ENCODE measurements at places on chromosomes 6 and 20.

DNA sequence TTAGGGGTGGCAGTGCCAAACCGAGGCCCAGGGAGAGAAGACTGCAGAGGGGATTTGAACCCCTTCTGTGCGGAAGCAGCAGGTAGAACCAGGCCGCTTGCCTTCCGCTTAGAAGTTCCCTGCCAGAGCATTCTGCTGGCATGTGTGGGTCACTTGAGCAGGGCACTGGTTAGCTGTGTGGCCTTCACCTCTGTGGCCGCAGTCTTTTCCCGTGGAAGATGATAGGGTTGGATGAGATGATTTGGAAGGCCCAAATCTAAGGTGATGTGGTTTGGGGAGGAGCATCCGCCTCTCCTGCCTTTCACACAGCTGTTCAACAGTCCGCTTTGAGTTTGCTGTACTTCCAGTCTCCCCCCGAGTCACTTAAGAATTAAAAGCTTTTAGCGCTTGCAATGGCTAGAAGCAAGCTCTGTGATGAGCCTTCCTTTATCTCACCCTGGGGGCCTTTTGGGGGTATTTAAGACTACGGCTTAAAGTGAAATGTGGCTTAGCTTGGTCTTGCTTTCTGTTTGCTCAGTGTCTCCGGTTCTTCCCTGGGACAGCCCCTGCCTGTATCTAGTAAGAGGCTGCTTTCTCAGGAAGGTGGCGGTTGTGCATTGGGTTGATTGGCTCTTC is 743 bp downstream of the CMTR1 start:
- peak; percentile 37 for DNase-seq

GRCh38 chr6:11785774-11786579 is 7.4 kb upstream of the ADTRP start:
- no peak for DNase-seq

- no peak for DNase-seq
These were observed 54.2 kb downstream of the OPN5 start for GRCh38 chr6:47836046-47836445.

- DNase-seq: no peak
These were observed 66.8 kb downstream of the RIN2 start for GRCh38 chr20:19824861-19825260.

DNA sequence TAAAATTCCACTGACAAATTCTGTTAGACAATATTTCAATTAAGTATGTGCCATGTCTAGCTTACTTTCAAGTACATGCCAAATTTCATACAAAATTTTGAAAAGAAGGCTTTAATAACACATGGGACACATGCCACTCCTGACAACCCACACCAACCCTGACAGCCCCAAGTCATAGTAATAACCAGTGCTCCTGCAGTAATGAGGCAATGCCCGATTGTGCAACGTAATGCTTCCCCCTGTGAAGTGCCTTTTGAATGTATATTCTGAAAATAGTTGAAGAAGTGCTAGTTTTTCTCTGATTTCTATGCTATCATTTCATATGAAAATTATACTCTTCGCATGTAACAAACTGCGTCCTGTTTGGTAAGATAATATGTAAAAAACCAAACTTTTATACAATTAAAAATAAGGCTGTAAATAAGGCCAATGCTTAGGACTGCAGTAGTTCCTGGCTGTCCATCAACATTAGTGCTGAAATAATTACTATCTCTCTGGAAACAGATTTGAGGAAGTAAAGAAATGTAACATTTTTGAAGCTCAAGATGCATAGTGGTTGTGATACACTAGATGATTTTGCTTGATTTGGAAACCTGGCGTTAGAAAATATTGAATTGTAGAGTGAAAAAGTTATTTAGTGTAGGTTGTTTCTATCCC is 125.8 kb upstream of the BCLAF1 start:
- no peak for DNase-seq

GRCh38 chr6:12297363-12298016 is 7.3 kb downstream of the EDN1 start:
- DNase-seq: no peak

DNA sequence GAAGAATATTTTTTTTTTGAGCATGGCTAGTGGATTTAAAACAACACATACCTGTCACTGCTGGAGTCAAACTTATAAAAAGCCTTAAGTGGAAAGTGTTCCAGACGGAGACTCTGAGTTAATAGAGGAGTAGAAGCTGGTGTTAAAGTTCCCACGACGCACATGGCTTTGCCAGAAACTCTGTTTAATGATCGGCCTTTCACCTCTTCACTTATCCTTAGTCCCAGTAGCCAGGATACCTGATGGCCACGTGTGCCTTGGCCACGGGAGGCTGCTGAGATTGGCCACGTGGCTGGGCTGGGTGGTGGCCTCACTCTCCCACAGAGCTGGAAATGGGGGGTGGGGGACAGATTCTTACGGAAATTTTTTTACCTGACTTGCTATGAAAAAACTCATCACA is 333.1 kb downstream of the ZFAND3 start:
- DNase-seq: no peak

GRCh38 chr6:42690151-42690702 is 32.2 kb downstream of the PRPH2 start:
- no peak for DNase-seq

GRCh38 chr6:15423286-15423993 is 177.6 kb downstream of the JARID2 start:
- DNase-seq: no peak

DNA sequence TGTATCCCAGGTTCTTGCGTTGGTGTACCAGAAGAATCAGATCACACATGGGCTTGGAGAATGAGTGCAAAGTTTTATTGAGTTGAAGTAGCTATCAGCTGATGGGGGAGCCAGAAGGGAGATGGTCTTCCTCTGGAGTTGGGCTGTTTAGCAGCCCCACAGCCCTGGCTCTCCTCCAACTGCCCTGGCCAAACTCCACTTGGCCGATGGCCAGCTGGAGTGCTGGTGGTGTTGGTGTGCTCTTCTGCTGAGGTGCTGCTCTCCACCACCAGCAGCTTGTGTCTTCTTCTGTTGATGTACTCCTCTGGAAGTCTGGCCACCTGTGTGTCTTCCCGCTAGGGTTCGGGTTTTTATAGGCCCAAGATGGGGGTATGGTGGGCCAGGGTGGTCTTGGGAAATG is 172.8 kb downstream of the TINAG start:
- DNase-seq: no peak

- DNase-seq: no peak
These were observed 51.9 kb upstream of the MARCKS start for GRCh38 chr6:113805173-113805790.

DNA sequence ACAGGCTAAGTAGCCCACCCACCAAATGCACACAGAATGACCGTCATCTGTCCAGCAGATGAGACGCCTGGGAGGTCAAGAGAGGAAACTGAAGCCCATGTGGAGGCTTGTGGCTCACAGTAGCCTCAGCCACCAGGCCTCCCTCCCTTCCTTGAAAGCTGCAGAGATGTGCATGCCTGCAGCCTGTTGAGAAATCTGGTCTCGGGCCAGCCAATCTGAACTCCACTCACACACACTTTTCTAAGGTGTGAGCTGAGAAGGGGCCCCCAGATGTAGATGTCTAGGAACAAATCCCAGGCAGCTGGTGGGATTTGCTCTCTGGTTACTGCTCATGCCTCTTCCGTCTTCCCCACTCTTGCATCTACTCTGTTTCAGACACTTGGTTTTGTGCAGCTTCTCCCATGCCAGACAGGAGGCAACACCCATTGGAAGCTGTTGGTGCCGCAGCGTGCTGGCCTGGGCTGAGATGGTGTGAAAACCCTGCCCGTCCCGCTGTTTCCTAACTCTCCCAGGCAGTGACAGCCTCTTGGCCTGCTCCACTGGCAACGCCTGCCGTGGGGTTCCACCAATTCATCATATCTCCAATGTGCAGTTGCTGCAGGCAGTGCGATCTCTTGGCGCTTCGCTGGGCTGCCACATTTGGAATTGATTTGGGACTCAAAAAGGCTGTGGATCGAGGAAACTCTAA is 24.1 kb upstream of the PAX1 start:
- no peak for DNase-seq

- no peak for DNase-seq
These were observed 5.8 kb downstream of the TTK start for GRCh38 chr6:80010288-80010687.

DNA sequence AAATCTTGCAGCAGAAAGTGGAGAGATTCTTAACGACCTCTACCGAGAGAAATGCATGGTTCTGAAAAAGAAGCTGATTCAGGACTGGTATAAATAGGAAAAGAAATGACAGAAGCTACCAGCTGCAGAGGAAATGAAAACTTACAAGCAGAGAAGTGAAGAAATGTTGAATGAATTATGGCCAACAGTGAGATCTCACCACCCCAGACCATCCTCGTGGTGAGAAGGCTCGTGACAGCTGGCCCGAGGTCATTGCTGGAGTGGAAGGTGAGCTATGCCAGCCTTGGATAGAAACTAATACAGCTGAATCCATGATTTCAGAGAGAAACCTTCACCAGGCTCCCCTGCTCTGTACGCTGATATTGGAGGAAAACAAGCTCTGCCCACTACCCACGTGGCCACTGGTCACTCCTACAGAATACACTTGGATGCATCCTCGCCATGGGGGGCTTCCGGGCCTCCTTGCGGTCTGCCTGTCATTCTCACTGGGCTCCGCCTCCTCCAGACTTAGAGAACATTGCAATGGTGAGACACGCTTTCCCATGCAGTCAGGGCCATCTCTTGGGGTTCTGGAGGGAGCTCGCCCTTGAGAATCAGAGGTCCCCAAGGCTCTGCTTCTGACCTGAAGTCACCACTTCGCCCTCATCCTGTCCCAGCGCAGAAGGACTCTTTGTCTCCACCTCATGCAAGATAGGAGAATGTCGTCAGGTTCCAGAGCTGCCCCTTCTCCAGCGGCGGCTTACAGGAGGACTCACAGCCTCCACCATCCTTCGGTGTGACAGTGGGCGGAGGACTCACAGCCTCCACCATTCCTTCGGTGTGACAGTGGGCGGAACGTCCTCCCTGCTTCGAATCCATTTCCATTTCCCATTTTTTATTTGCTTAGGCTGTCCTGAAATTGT is 10.6 kb upstream of the TUBB2B start:
- no peak for DNase-seq

- DNase-seq: no peak
These were observed 123.3 kb upstream of the COL21A1 start for GRCh38 chr6:56370561-56371211.

GRCh38 chr6:42158011-42158410 is 15.2 kb upstream of the GUCA1A start:
- no peak for DNase-seq

GRCh38 chr6:14889611-14890593 is 356.0 kb upstream of the JARID2 start:
- DNase-seq: no peak

GRCh38 chr20:5146871-5147592 is 20.2 kb downstream of the CDS2 start:
- DNase-seq: no peak

GRCh38 chr20:13678944-13679343 is 40.2 kb upstream of the TASP1 start:
- no peak for DNase-seq

DNA sequence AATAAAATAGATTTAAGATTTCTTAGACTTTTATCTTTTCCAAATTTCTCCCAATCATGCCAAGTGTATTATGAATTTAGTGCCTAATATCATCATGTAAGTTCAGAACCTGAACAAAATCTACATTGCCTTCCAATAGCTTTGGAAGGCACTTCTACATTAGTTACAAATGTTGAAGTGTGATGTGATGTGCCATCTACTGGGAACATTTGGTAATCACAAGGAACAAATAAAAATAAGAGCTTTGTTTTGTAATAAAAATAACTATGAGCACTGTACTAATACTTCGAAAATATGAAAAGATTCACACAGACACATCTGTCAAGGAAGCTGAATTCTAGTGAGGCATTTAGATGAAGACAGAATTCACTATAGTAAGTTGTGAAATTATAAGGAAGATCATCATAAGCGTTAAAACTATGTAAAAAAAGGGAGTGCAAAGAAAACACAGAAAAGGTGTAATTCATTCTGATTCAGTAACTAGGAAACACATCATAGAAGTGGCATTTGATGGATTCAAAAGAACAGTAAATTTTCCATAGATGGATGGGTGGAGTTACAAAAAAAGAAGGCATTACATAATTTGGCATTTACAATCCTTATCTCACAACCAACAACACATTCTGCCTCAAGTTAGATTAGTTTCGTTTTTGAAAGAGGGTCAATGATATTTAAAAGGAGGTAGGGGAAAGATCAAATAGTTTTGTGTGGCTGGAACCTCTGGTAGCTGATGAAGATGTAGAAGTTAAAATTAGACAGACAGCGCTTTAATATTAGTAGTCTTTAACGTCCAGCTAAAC is 161.0 kb downstream of the ASCC3 start:
- DNase-seq: no peak

DNA sequence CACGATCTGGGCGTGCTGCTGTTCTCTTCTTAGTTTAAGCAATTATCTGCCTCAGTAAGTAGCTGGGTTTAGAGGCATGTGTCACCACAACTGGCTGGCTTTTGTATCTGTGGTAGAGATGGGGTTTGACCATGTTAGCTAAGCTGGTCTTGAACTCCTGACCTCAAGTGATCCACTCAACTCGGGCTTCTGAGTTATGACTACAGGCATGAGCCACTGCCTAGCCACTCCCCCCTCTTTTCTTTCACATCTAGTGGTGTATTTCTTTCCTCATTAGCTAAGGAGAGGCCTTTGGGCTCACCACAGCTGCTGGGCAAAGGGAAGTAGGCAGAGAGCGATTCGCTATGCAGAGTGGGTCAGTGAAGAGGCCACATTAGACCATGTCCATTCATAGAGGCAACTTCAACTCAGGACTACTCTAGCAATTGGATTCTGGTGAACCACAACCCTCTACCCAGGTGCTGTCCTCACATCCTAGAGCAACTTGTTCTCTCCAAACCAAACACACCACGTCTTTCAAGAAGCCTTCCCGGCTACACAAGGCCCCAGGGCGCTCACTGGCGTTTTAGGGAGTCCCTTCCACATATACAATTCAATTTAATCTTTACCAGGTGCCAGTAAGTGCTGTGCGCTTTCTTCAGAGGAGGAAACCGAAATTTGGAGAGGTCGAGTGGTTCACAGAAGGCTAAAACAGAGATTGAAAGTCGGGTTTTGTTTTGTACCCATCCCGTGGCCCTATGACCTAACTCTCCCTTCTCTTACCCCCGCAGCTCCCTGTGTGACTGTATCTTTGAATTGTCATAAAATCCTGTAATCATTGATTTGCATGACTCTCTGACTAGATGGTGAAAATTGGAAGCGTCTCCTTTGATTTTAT is 26.5 kb upstream of the GFOD1 start:
- DNase-seq: no peak

GRCh38 chr6:44267252-44267651 is 1.9 kb upstream of the NFKBIE start:
- DNase-seq: no peak

- no peak for DNase-seq
These were observed 27.7 kb downstream of the PTPRA start for GRCh38 chr20:2900845-2901592.

GRCh38 chr20:42775037-42775436 is 414.7 kb downstream of the PTPRT start:
- DNase-seq: no peak

DNA sequence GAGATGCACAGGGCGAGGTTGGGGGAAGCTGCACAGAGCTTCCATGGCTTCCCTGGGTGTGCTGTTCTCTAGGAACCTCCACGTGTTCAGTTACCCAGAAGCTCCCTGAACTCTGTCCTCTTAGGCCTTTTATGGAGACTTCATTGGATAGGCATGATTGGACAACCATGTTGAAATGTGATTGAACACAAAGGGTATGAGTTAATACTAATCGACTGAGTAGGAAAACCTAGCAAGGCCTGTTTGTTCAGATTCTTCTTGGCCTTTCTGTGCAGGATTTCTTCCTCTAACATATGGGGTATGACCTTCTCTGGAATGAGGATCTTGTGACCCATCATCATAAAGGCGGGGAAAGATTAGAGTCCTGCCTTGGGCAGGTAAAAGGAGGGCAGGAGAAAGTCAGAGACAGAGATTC is 70.7 kb upstream of the SMIM29 start:
- no peak for DNase-seq

- DNase-seq: no peak
These were observed 50.1 kb upstream of the C20orf144 start for GRCh38 chr20:33612001-33612400.
